Activated CD8-positive, alpha-beta memory T cell treated with anti-CD3 and anti-CD28 coated beads, Interleukin-2, amount 10 ng/mL, durations not matched to agents 7 days and 5 days (primary cell): ENCODE measurements at places on chromosomes 11 and 22. TPM values are rescaled to one million over a fixed set of nuclear protein-coding genes. Genes with fewer than 3 reads are reported as not detected.

C11orf91 gene
- total RNA-seq: not detected

ADAMTS8 gene
- total RNA-seq: not detected

MS4A6E gene
- not detected for total RNA-seq

GAB4 gene
- total RNA-seq: not detected

NXPE1 gene
- not detected for total RNA-seq

PGA5 gene
- total RNA-seq: not detected

LRRN4CL gene
- total RNA-seq: 0.14 TPM

SLC22A25 gene
- not detected for total RNA-seq

TUB gene
- 0.09 TPM for total RNA-seq

RAB36 gene
- total RNA-seq: 0.37 TPM

MOGAT2 gene
- not detected for total RNA-seq

ARHGAP8 gene
- total RNA-seq: 1.1 TPM

F2 gene
- total RNA-seq: not detected
